ENCODE measurements at places on chromosomes 4 and X.

DNA sequence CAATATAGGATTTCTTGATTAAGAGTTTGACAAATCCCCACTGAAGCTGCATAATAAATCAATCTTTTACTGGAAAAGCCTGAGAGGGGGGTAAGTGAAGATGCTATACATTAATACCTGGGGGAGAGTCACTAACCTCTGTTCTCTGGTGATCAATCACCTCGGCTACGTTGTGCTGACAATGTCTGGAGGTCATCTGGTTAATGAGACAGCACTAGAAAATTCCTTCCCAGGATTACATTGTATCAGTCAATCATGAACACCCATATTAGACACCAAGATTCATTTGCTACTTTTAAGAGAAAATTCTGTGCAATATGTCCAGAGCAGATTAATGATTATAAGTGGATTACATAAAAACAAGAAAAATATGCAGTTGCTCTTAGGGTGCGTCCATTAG, 408.3 kb downstream of the PDHA2 start:
- DNase-seq = no peak

DNA sequence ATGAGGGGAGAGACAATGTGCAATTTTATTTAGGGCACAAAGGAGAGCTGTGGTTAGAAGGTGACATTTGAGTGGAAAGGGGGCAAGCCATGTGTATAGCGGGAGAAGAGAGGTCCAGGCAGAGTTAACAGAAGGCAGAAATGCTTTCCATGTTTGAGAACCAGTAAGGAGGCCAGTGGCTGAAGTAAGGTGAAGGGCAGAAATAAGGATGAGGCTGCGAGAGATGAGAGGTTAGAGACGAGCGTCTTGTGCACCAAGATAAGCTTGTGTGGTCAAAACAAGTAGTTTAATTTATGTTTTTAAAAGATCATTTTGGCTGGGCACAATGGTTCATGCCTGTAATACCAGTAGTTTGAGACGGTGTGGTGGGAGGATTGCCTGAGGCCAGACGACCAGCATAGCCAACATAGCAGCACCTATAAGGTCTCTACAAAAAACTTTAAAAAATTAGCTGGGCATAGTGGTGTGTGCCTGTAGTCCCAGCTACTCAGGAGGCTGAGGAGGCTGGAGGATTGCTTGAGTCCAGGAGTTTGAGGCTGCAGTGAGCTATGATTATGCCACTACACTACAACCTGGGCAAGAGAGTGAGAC, 8.5 kb downstream of the HTT start:
- no peak for DNase-seq

- no peak for DNase-seq
Measured at GRCh38 chrX:47214435-47215077, 3.9 kb upstream of the CDK16 start.

GRCh38 chrX:69396916-69397315, 107.2 kb upstream of the NALF2 start:
- no peak for DNase-seq

DNA sequence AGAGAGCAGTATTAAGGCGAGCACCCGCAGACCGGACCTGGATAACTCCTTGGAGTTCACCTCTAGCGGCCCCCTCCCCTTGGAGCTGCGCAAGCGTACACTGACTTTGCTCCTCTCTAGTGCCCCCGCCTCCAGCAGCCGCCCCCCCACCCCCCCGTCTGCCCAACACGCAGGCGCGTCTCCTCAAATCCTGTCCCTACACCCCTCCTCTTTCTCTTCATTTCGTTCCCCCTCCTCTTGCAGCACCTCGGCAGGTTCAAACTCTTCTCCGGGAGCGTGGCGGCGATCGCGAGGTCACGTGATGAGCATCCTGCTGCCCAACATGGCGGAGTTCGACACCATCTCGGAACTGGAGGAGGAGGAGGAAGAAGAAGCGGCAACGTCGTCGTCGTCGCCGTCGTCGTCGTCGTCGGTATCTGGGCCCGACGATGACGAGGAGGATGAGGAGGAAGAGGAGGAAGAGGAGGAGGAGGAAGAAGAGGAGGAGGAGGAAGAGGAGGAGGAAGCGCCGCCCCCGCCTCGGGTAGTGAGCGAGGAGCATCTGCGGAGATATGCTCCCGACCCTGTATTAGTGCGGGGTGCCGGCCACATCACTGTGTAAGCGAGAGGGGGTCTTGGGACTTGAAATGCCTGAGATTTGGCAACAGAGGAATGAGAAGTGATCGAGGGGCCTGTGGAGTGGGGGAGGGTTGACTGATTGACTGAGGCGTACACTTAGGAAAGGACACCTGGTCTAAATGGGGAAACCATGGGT, at the start of gene CHIC1:
Gene CHIC1, plus strand, starts transcription at position 214 of the 754 bp plus-strand sequence. Its CDS starts 88 bp downstream, at position 302.
- peak; percentile 41 for DNase-seq

GRCh38 chr4:156762851-156763250, 208.7 kb downstream of the PDGFC start:
- no peak for DNase-seq

- no peak for DNase-seq
Measured at GRCh38 chrX:137151403-137151802, 117.6 kb upstream of the GPR101 start.

Data from stimulated activated CD8-positive, alpha-beta memory T cell treated with anti-CD3 and anti-CD28 coated beads, Interleukin-15, amount 100 ng/mL, for 4 hours (primary cell).